ENCODE measurements at places on chromosomes 7 and 10. TPM values are rescaled to one million over a fixed set of nuclear protein-coding genes. Genes with fewer than 3 reads are reported as not detected.

GRCh38 chr10:129604333-129605032 lies 137.4 kb downstream of the MGMT start:
- no peak for DNase-seq

- DNase-seq, result no peak
Observed at GRCh38 chr7:27000496-27000895, 95.3 kb downstream of the HOXA1 start.

The MACROH2A2 gene
- 3.0 TPM for total RNA-seq

The OR6V1 gene
- total RNA-seq, result not detected

GRCh38 chr7:159125104-159125954 lies 19.3 kb downstream of the VIPR2 start:
- no peak for DNase-seq

The CYP3A7 gene
- total RNA-seq, result not detected

DNA sequence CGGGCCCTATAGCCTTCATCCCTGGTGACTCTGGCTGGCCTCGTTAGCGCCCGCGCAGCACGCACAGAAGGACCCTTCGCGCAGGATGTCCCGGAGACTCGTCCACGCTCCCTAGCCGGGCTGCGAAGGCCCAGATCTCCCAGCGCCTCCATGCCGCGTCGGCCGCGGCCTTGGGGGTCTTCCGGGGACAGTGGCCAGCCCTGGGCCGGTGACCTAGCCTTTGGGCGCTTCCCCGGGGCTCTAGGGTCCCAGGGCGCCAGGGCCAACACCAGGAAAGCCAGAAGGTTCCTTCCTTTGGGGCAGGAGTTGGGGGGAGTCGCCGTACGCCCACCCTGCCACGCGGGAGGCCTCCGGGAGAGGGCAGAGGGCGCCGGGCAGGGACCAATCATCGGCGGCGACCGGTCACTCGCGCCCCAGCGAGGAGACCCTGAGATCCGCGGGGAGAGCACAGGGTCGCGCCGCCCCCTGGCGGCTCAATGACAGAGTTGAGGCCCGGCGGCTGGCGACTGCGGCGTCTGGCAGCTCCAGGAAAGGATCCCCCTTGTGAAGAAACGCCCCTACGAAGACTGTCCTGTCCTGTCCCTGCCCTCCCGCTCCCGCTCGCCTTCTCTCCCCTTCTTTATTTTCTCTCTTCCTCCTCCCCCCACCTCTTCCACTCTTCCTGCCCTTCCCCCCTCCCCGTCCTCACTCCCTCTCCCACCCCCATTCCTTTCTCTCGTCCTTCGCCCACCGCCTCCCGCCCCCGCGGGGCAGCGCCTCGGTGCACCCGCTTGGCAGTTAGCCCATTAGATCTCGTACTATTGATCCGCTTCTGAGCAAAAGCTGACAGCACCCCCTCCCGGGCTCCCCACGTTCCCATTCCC lies 62.3 kb upstream of the LBX1 start:
- DNase-seq, result no peak

The NPY gene
- total RNA-seq, result not detected

The ZNF503 gene
- 10.4 TPM for total RNA-seq

- no peak for DNase-seq
Observed at GRCh38 chr7:32053204-32053603, 17.0 kb downstream of the PDE1C start.

DNA sequence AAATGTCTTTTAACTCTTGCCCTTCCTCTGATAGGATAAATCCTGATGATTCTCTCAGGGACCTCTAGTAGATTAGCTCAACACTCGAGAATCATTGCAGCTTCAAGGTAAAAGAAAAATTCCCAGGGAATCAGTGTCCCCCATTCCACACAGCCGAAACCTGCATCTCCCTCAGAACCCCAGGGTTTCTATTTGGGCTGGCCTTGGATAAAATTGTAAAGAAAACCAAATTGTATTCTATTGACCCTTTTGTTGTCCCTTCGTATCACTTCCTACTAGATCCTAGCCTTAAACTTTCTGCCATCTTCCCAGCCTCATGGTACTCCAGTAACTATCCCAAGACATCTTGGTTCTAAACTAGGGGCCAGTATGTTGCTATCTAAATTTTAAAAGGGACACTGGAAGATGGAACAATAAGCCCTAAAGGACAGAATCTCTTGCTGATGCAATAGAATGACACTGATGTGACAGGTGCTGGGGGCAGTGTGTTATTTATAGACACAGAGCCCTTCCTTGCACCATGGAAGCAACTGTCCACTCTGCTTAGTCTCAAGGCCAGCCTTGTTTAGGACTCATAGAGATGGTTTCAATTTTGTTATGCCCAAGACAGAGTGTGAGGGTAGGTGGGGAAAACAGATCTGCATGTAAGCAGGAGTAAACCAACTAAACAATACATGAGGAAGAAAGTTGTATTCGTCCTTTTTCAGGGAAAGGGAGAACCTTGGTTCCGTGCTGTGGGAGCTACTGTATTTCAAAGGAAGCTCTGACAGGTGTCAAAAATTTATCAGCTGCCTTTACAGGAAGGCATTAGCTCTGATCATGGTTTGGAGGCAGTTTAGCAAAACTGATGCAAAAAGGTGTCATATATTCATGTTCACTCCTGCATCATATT lies 7.6 kb downstream of the ASB15 start:
- no peak for DNase-seq

GRCh38 chr7:84105586-84105985 lies 89.0 kb downstream of the SEMA3A start:
- no peak for DNase-seq

The SPDYE8 gene
- not detected for total RNA-seq

The STARD3NL gene
- total RNA-seq, result 75.7 TPM

DNA sequence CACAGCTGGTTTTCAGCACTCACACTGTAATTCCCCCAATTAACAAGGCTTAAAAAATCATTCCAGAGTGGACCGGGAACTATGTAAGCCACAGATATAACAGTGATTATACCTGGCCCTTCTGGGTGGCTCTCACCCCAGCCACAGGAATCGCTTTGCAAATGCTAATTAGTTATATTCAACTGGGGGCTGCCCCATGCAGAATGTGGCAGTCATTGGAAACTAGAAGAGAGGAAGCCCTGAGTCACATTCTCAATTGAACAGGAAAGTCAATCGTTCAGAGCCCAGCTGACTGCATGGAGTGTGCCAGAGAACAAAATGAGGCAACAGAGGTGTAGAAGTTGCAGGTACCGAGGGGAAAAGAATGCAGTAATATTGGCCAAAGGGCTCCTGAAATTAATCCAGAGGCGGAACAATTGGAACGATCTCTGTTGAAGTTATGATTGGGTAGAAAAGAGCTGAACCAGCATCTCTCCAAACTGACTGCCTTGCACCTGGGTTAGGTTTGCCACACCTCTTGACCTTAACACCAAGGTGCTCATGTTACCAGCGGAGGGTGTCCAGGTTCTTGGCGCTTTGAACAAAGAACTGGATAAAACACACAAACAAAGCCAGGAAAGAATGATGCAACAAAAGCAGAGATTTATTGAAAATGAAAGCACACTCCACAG lies 909.7 kb upstream of the AUTS2 start:
- no peak for DNase-seq

GRCh38 chr7:1579481-1580421 lies 9.9 kb upstream of the PSMG3 start:
- DNase-seq, result no peak

DNA sequence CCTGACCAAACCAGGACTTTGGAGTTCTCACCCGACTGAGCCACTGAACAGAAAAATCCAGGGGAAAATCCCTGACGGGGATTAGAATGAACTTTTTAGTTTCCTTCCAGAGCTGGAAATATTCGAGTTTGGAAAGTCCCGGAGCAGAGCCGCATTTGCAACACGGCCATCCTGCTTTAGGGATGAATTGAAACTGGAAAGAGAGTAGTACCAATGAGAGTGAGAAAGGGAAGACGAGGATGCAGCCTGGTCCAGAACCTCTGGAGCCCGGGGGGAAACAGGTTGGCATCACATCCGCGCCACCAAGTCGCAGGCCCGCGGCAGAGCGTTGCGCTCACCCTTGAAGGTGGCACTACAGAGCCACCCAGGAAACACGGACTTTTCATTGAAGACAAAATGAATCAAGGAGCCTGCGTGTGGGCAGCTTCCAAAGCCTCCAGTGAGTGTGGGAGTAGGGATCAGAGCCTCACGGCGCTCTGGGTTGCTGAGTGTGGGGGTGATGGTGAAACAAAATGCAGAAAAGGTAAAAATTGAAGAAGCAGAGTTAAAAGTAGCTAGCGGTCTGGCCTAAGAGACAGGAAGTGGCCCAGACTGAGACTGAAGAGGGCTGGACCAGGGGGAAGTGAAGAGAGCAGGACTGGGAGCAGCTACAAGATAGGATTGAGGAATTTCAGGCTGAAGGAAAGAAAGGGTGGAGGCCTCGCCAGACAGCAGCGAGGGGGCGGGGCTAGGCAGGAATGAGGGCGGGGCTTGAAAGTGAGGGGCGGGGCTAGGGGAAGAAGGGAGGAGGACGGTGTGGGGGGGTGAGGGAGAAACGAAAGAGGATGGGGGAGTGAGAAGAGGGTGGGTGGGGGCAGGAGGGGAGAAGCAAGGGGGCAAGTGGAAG lies 1.8 kb downstream of the SMURF1 start:
- no peak for DNase-seq

DNA sequence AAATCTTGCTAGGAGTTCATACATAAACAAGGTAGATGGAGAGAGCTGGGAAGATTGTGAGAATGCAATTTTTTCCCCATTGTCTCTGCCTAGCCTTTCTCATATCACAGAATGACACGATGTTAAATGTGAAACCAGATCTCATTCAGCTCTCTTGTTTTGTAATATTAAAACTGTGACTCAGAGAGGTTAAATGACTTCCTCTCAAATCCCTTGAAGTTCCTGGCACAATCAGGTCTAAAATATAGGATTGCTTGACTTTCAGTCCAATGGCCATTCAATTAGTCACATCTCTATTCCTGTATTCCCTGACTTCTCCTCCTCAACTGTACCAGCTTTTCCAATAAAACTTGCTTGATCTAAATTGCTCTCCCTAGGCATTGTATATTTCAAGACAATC lies 3.1 kb downstream of the ANKRD22 start:
- no peak for DNase-seq

DNA sequence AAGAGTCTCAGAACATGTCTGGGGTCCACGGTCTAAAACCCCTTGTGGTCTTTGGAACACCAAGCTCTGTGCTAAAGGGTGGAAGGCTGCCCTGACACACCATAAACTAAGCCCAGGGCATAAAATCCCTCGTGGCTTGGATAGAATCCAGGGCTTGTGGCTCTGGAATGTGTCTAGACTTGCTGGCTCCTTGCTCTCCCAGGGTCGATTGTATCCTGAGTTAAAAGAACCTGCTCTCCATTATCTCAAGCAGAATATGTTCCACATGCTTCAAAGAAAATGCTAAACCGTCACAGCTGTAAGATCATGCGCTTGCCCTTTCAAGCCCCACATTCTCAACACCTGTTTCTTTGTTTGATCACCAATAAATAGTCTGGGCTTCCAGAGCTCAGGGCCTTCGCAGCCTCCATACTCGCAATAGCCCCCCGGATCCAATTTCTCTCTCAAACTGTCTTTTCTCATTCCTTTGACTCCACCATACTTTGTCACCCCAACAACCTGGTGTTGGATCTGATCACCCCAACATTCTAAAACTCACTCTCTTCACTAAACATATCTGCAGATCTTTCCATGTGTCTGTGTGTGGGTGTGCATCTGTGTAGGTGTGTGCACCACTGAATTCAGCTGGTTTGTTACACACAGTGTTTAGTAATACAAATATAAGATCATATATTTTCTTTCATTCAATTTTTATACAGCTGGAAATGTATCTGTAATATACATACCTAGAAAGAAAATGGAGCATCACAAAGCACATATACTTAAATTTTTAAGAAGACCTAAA lies 238.5 kb downstream of the ZMYND11 start:
- no peak for DNase-seq

GRCh38 chr7:1927937-1928644 lies 258.0 kb downstream of the ELFN1 start:
- DNase-seq, result no peak

The AGAP6 gene
- total RNA-seq, result 14.4 TPM

DNA sequence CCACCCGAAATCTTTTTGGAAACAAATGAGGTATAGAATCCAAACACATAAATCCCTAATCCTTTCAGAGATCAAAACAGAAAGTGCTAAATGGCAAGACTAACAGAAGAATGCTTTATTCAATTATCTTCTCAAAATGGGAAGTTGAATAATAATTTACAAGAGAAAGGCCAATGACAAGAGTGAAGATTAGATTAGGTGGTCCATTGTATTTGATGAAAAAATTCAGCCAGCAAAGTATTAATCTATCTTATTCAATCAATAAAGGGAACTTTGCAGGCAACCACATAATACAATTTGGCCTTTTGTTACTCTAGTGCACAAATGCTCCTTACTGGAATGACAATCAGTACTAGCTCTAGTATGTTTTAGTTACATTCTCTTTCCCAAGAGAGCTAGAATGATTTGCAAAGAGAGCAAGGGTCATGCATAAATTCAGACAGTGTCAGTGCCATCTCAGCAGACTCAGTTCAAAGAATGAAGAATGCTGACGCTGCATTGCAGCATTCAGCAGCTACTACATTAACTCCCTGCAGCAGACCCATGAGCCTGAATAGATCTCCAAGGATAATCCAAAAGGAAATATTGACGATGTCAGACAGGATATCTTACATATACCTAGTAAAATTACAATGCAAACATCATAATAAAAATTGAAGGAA lies 131.8 kb downstream of the ANK3 start:
- DNase-seq, result no peak

The LRRC17 gene
- total RNA-seq, result 0.39 TPM

The EPHB6 gene
- total RNA-seq, result 0.54 TPM

The RBP4 gene
- total RNA-seq, result 6.9 TPM

GRCh38 chr7:21413502-21413901 lies 14.4 kb upstream of the SP4 start:
- DNase-seq, result no peak

The FKBP14 gene
- 36.0 TPM for total RNA-seq

GRCh38 chr7:157309988-157310668 lies 26.7 kb upstream of the DNAJB6 start:
- peak; percentile 94 for DNase-seq

- no peak for DNase-seq
Observed at GRCh38 chr7:29349362-29349761, 154.8 kb downstream of the CHN2 start.

DNA sequence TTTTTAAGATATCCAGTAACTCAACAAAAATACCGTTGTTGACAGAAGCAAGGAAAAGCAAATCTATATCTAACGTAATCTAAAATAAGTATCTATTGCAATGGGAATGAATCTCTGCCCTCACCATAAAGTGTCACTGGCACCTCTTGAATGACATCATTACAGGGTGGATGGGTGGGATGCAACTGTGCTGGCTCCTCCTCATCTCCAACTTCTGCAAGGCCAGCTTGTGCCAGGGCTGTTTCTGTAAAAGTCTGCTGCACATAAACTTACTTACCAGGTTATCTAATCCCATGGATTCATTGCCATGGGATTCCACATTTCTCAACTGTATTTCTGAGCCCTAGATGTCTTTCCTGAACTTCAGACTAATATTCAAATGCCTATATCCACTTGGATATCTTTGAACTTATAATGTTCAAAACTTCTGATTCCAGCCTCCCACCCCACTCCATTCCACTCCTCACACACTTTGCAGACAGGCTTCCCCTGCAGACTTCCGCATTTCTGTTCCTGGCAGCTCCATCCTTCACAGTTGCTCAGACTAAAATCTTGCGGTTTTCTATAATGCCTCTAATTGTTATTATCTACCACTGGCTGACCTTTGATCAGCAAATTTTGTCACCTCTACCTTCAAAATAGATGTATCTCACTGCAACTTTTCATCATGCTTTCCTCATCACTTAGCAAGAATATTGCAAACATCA lies 10.7 kb downstream of the FGL2 start:
- DNase-seq, result no peak

Measured in Panc1 (cell line).